AG08395 (cell line): ENCODE measurements at places on chromosomes 5 and 9.
A peak's percentile ranks its signal among the peaks of the same experiment; 100 is the strongest.

GRCh38 chr5:32984851-32985610 is 273.9 kb downstream of the NPR3 start:
- DNase-seq: peak; percentile 26

DNA sequence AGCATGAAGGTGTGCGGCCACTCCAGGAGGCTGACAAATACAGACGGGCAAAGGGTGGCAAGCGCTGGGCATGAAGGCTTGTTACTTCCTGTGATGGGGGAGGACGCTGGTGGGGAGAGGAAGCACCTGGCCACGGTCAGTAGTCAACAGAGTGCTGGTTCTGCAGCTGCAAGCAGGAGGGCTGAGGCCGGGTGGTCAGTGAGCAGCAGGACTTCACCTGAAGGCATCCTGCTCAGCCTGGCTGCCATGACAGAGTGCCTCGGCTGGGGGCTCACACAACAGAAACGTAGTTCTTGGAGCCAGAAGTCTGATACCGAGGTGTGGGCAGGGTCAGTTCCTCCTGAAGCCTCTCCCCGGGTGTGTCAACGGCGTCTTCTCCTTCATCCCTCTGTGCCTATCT is 118.6 kb upstream of the IRX4 start:
- DNase-seq: no peak

- DNase-seq: no peak
Measured at GRCh38 chr5:24854350-24854749, 209.6 kb upstream of the CDH10 start.

DNA sequence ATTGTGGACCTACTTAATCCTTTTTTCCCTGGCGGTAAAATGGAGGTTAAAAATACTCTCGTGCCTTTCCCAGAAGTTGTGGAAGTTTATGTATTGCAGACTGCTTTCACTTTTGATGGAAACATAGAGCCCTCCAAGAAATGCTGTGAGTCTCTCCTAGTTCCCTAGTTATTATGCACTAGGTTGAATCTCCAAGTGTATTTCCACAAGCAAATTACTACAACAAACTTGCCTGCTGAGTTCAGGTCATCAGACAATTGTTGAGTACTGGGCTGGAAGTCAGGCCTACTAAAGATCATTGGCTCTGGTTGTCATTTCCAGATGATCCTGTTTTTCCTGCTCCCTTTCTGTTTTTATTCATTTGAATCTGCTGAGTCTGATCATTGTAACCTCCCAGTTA is 104.1 kb downstream of the CD180 start:
- DNase-seq: no peak

DNA sequence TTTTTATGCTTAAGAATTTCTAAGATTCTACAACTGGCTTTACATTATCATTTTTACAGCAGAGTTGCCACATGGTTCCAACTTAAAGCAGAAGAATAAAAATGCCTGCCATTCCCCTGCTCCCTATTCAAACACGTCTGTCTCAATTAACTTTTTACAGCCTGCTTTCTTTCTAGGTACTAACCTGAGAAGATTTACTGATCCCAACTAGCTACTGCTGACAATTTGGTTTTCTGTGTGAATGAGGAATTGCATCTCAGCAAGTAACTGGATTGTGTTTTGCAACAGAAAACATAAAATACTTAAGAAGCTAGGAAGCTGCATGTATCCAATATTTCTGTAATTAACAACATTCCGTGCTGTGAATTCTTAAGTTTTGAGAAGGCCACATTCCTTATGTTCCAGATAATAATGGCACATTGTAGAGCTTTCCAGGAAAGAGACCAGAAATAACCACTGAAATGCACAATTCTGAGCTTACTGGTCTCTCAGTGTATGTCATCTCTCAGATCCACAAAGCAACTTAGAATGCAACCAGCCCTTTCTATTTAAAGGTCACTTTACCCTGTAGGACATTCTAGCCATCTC is 306.8 kb upstream of the NMUR2 start:
- no peak for DNase-seq

- DNase-seq: no peak
Measured at GRCh38 chr5:14199902-14200301, 56.8 kb downstream of the TRIO start.

DNA sequence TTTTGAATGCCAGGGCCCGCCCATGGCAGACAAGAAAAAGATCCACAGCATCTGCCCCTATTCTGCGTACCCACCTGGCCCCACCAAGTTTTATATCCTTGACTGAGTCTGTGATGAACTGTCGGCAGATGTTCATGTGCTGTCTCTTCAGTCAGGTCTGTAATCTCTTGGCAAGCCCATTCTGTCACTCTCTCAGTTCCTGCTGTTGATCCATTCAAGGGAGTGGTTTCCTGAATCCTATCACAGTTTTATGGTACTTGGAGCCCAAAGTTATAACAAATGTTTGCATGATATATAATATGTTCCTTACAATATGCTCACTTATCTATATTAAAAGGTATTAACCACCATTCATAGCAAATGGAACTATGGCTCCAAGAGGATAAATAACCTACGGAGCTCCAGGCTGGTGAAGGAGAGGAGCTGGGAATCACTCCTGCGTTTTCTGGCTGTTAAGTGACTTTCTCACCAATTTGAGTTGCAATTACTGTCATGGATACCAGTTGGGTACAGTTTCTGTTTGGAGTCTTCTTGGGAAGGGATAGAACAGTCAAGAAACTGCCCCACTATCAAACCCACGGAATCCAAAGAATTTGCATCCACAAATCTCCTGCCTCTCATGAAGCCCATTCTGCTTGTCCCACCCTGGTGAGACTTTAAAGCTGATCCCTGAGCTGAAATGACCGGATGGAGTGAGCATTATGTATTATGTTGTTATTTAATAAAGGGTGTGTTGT is 103.4 kb upstream of the SPRY4 start:
- no peak for DNase-seq

DNA sequence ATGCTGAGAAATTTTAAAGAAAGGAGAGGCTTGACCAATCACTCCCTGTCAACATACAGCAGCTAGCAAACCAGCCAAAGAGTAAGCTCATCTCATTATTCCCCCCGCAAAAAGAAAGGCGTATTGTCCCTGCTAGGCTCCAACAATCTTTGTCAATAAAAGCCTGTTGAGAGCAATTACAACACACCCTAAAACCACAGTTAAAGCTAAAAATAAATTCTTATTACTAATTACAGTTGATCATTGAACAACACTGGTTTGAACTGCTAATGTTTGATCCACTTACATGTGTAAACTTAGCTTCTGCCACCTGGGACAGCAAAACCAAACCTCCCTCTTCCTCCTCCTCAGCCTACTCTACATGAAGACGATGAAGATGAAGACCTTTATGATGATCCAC is 151.2 kb downstream of the TSSK1B start:
- no peak for DNase-seq

GRCh38 chr5:125836256-125836655 is 587.0 kb upstream of the GRAMD2B start:
- no peak for DNase-seq

DNA sequence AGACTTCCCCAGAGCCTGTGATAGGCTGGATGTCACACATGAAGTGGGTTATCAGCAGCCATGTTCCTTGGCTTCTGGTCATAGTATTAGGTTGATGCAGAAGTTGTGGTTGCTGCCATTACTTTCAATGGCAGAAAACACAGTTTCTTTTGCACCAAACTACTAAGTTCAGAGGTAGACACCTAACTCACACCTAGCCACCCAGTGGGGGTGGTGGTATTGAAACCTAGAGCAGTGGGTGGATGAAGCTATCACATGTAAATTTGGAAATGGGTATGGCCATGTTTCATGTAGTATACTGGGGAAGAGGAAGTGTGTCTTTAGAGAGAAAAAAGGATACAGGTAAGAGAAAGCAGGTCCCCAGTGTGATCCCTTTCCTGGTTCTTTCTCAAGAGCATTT is 347.9 kb upstream of the SEMA6A start:
- DNase-seq: no peak

GRCh38 chr5:180253036-180253824 is 38.7 kb downstream of the MAPK9 start:
- DNase-seq: no peak

DNA sequence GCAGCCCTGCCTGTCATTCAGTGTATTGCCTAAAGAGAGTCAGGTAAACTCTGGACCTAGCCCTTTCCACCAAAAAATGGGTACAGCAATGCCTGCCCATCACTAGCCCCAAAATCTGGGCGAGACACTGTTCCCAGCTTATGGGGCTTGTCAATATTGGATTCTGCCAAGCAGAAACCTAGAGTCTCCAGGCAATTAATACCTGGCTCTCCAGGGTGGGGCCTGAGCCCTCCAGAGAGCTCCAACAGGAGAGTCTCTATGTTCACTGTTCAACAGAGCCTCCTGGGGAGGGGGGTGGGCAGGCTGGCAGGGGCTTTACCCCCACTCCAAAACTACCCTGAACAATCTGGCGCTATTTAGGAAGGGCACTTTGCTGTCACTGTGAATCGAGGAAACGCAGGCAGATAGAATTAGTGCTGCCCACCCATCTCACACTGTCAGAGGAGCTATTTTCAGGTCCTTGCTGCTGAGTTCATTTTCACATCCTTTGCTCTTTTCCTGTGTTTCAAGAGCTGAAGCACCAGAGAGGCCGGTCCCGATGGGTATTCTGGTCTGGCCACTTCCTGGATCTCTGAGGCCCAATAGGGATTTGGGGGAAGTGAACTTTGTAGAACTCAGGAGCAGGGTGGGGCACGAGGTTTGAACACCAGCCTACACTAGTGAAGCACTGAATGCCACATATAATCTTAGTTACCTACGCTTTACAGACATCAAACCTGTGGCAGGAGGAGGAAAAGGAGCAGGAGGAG is 121.8 kb downstream of the C5orf15 start:
- DNase-seq: no peak

DNA sequence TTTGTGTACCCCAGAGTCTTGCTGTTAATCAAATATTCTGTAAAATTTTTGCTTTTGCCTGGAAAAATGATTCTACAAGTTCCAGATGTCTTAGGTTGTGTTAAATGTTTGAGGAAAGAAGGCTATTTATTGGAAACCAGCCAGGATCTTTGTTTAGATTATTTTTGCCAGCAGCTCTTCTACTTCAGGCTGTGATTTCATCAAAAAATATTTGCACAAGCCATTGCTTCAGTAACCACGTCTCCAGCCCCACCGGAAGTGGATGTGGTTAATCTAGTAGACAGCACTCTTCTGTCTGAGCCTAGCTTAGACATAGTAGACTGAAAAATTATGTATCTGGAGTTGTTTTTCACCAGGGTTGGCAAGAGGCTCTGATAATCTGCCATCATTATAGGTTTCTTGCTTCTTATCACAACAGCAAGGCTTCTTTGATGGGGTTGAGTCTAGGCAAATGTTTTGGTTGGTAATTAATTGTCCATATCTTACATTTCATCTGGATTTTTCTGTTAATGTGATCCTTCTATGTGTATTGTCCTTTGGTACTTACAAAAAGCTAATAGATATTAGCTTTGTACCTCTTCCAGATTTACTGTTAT is 17.1 kb downstream of the KCTD16 start:
- peak; percentile 83 for DNase-seq
